Stimulated activated CD8-positive, alpha-beta memory T cell treated with anti-CD3 and anti-CD28 coated beads, Interleukin-4, amount 100 ng/mL, for 4 hours (primary cell): ENCODE measurements at places on chromosomes 5 and 9.

GRCh38 chr5:119951330-119951934 is 322.1 kb downstream of the FAM170A start:
- no peak for DNase-seq

- no peak for DNase-seq
Observed at GRCh38 chr5:164742025-164742424, 1236.6 kb downstream of the MAT2B start.

- DNase-seq: no peak
Observed at GRCh38 chr9:99677281-99677680, 144.4 kb upstream of the NR4A3 start.

GRCh38 chr5:61631438-61631941 is 299.4 kb downstream of the ZSWIM6 start:
- no peak for DNase-seq

- no peak for DNase-seq
Observed at GRCh38 chr9:116189683-116190082, 36.1 kb downstream of the PAPPA start.

DNA sequence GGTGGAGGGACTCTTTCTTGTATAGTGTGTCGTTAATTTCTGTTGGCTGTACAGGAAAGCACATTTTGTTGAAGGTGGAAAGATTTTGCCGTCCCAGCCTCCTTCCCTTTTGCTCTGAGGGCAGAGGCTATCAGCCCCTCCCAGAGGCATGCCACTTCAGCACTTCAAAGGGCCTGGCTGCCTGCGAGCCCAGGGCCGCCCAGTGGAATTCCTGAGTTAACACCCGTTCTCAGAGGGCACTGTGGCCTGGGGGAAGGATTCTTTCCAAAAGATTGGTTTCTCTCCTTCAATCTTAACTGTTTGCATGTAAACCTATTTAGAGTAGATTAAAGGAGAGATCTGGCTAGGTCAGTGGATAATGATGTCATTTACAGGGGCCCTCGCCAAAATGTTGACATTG is 238.6 kb downstream of the FANCC start:
- DNase-seq: no peak

GRCh38 chr5:72991394-72991793 is 35.6 kb downstream of the FCHO2 start:
- no peak for DNase-seq

DNA sequence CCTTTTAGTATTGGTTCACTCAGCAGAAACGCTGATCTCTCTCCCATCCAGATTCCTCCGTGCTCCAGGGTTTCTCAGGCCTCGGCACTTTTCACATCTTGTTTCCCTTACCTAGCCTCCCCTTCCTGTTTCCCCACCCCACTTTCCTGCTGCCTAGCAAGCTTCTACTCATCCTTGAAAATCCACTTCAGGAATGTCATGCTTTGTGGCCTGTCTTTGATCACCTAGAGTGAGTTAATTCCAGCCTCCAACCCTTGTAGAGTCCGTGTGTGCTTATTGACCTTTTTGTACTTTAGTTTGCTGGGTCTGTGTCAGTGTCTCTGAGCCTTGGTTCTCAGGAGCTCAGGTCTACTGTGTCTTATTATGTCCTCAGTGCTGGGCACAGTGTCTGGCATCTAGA is 116.6 kb downstream of the AOPEP start:
- no peak for DNase-seq

GRCh38 chr5:126234563-126235195 is 188.5 kb upstream of the GRAMD2B start:
- DNase-seq: no peak

DNA sequence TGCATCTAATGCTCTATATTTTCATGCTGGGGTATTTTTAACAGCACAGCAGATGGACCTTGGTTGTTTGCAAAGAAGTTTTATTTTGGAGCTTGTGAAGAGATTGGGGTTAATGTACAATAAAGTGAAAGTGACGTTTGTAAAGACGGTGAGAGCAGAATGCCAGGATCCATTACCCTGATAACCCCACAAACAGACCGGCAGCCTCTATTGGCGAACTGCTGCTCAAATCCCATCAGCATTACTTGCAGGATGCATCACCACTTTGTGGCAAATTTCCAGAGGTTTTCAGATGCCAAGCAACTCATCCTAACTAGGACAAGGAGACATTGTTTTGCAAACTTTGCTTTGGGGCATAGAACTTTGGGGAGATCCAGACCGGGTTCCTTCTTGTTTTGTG is 383.3 kb upstream of the ZNF462 start:
- no peak for DNase-seq

GRCh38 chr9:83512621-83513020 is 25.6 kb downstream of the FRMD3 start:
- DNase-seq: no peak

DNA sequence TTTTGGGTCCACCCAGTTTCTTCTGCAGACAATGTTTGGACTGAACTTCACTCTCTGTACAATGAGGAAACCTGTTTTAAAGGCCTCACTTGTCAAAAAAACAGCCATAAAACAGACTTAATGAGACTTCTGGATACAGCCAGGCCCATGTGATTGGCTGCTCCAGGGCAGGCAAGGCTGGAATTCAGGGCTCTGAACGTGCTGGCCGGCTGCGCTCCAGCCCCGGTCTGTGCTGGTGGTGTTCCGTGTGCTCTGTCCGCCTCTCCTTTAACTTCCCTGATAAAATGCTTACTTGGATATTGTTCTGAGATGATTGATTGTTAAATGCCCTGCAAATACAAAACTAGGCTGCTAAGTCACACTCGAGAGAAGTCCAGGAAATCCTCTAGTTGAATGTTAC is 131.2 kb upstream of the KLF4 start:
- DNase-seq: no peak

GRCh38 chr9:129455151-129455995 is 165.5 kb downstream of the C9orf50 start:
- no peak for DNase-seq

DNA sequence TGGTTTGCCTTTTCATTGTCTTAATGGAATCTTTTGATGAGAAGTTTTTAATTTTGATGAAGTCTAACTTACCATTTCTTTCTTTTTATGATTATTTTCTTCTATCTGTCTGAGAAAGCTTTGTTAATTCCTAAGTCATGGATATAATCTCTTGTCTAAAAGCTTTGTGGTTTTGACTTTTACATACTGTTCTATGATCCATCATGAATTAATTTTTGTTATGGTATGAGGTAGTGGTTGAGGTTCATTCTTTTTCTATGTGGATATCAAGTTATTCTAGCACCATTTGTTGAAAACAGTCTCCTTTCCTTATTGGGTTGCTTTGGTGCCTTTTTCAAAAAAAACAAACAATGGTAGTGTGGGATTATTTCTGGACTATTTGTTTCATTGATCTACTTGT is 20.4 kb downstream of the FBXO10 start:
- no peak for DNase-seq

GRCh38 chr5:19555436-19555835 is 432.6 kb downstream of the CDH18 start:
- no peak for DNase-seq

DNA sequence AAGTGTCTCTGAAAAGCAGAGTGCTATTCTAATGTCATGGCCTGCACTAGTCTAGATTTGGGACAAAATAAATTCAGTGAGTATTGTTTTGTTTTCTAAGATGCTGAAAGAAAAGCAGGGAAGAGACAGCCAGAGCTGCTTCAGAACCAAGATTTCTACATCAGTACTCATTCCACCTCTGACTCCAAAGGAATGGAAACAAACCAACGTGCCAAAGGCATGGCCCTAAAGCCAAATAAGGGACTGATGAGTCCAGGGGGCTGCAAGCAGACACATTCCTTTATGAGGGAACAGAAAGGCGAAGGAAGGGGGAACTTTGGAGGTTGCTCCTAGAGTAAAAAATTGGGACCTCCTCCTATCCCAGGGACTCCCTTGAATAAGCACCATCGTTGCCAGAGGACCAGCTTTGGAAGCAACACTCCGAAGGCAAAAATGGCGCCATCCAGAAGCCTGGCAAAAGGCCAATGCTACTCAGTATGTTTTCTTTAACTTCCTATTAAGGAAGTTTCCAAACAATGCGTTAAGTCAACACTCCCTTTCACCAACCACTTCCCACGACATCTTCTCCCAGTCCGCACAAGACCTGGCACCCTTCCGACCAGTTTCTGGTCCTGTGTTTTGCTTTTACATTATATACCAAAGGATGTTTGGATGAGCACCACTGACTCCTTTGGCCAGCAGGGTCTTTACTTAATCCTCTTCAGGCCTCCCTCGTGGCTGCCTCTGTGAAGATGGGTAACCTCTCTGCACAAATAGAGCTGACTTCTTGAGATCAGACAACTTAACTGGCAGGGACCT is 31.6 kb downstream of the ADAM19 start:
- DNase-seq: no peak

DNA sequence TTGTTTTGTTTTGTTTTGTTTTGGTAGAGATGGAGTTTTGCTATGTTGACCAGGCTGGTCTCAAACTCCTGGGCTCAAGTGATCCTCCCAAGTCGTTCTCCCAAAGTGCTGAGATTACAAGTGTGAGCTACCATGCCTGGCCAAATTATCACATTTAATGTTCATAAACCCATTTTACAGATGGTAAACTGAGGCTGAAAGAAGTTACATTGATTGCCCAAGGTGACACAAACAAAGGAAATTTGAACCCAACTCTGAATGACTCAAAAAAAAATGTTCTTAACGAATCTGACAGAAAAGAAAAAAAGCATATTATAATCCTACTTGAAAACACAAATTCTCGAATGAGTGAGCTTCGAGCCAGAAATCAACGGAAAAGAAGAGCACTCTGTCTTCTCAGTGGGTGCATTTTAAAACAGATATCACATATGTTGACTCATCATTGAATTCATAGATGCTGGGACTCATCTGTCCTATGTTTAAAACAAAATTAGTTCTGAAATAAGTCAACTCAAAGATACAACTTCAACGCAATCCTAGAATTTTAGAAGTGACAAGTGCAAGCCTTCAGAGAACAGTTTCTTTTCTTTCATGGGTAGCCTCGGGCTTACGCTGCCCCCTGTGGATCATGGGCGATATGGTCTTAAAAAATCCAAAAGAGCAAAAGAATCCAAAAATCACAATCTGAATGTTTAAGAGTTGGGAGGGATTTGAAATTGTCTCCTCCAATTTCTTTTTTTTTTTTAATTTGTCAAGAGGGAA is 28.4 kb downstream of the TIMD4 start:
- peak; percentile 6 for DNase-seq

- DNase-seq: no peak
Observed at GRCh38 chr5:54534191-54535004, 16.8 kb downstream of the SNX18 start.

DNA sequence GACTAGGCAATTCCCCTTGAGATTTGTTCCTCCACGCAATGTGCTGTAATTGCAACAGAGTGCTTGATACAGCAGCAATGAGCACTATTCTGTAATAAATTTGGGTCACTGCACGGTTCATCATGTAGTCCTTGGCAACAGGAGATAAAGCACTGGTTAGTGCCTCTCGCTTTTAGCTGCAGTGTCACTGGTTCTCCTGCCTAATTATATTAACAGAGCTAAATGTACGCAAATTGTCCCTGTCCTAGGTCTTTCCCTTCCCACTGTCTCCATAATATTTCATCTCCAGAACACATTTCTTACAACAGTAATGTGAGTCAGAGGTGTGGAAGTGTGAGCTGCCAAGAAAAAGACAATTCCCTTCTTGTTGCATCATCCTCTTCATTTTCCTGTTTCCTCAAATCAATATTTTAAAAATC is 553.1 kb downstream of the ZNF608 start:
- no peak for DNase-seq

GRCh38 chr9:36276781-36277181 is 18.5 kb upstream of the GNE start:
- no peak for DNase-seq

DNA sequence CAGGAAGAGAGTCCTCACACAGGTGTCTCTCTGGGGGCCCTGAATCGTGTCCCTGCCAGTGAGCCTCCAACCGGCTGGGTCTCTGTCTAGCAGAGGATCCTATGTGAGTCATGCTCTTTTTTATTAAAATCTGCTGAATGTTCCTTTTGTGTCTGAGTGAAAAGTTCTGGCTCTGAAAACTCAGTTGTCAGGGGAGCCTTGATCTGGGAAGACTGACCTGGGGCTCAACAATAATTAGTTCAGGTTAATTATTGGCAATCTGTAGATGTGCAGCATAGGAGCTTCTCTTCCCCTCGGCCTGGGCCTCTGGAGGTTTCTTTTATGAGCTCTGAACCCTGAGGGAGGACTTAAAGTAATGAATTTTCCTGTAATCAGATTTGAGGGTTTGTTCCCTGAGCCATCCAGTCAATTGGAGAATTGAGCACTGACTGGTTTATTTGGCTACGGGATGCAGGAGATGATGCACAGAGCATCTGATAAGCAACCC is 45.2 kb downstream of the ALG2 start:
- DNase-seq: no peak

GRCh38 chr9:18379073-18379811 is 94.7 kb upstream of the ADAMTSL1 start:
- no peak for DNase-seq

GRCh38 chr5:6837519-6838110 is 124.4 kb downstream of the TENT4A start:
- no peak for DNase-seq

DNA sequence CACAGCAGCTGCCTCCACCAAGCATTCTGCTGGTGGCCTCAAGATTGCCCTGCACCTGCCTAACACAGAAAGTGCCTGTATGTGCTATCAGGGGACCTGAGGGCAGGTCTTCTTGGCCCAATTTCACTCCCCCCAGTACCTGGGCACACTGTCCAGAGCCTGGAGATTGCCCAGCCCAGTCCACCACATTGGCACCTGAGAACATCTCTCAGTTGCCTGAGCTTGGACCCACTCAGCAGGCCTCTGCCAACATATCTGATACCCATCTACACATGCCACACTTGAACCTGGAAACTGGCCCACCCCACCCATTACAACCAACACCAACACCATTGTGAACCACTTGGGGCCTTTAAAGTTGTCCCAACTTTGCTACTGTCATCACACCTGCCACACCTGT is 1523.1 kb upstream of the CDH9 start:
- DNase-seq: no peak

GRCh38 chr5:17802256-17802655 is 168.0 kb downstream of the TAF11L14 start:
- DNase-seq: no peak

GRCh38 chr9:114827641-114828302 is 21.9 kb upstream of the TNFSF15 start:
- DNase-seq: no peak

GRCh38 chr5:158929552-158930218 is 170.0 kb downstream of the EBF1 start:
- DNase-seq: no peak

GRCh38 chr9:120609636-120610035 is 29.7 kb upstream of the CDK5RAP2 start:
- no peak for DNase-seq

DNA sequence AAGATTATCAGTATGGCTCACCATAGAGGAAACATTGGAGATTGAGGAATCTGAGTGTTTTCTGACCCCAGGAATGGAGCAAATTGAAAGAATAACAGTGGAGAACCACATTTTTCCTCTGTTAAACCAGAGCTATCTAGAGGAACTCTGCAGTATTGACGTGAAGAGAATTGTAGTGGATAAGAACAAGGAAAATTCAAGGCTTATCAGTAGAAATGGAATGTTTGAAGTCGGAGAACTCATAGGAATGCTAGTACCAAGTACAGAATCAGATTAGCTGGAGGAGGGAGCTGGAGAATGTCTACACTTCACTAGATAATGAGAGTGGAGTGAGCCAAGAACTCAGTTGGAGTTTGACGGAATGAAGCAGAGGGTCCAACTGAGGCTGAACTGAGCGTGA is 50.3 kb downstream of the SNCAIP start:
- no peak for DNase-seq
